Transverse colon (tissue), 4 donors: ENCODE measurements at places on chromosomes 7 and 10.

DNA sequence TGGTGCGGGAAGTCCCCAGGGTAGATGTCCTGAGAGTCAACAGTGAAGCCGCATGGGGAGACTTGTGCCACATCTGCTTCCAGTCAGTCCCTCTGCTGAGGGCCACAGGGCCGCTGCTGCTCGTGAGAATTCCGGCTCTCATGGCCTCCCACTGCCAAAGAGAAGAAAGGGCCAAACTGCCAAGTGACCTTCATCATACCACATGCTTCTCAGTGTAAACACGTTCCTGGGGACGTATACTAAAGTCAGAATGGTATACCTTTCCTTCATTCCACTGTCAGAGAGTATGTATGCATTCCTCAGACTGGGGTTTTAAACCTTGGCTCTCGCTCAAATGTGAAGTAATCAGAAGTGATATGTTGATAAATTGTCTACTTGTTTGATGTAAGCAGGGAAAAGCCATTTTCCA lies 52.8 kb upstream of the SEC61G start:
- DNase-seq = no peak

- DNase-seq = peak; percentile 42
Observed at GRCh38 chr10:12631787-12632562, 282.6 kb downstream of the CAMK1D start.

GRCh38 chr10:42112331-42113157 lies 525.8 kb downstream of the ZNF33B start:
- DNase-seq = no peak

- DNase-seq = peak; percentile 60
Observed at GRCh38 chr7:2566890-2567678, 8.3 kb downstream of the IQCE start.

GRCh38 chr7:113268757-113269156 lies 150.4 kb upstream of the SMIM30 start:
- DNase-seq = no peak

GRCh38 chr7:30178748-30179436 lies 44.1 kb downstream of the MTURN start:
- DNase-seq = no peak

- DNase-seq = no peak
Observed at GRCh38 chr10:44415121-44415520, 30.2 kb upstream of the CXCL12 start.

DNA sequence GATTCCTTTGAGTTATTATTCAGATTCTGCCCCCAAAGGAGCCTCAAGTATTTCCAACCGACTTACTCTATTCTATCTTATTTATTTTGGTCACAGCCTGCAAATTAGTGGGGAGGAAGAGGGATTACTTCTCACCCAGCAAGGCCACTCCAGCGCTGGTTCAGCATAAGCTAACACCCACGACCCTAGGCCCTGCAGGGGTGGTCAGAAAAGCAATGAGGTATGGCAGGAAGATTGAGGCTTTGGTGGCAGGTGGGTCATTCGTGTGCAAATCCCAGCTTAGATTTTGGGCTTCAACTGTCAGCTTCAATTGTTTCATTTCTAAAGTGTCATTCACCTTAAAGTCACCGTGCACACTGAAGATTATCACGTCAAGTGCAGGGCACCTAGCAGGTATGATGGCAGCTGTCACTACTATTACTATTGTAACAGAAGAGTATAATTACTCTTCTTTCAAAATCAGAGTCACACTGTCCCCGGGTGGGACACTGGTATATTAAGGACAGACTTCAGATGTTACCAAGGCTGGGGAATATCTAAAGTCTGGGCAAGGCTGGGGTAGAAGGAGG lies 48.8 kb upstream of the OPTN start:
- no peak for DNase-seq

DNA sequence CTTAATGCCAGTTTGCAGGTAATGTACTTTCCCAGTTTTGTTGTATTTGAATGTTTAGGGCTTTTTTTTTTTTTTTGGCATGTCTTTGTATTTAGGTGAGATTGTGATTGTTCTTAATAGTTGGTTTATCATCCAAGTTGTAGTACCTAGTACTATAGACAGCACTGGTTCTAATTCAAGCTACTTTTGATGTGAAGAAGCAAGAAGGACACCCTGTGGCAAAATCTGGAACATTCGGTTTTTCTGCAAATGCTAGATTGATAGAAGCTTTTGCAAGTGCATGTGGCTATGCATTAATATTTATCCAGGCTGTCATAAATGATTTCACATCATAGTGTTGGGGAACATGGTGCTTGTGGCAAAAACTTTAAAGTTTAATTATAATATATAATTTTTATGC lies 248.9 kb downstream of the FOXP2 start:
- DNase-seq = peak; percentile 8

GRCh38 chr7:129069021-129069420 lies 14.1 kb upstream of the TNPO3 start:
- no peak for DNase-seq

GRCh38 chr7:101373812-101374614 lies 11.3 kb downstream of the COL26A1 start:
- no peak for DNase-seq

DNA sequence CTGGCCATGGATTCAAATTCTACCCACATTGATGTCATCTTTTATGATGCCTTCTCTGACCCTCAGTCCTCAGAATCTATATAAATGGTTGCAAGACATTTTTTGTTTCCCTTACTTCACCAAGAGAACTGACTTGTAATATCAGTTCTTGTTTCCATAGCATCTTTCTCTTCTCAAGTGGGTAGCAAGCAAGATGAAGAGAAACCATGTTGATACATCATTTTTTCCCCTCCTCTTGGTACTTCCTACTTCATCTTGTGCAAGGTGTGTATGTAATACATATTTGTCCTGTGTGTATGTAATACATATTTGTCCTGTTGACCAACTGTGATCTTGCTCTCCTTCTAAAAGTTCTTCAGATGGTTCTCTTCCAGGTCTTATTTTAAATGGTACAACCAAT lies 348.6 kb downstream of the PTEN start:
- DNase-seq = no peak

DNA sequence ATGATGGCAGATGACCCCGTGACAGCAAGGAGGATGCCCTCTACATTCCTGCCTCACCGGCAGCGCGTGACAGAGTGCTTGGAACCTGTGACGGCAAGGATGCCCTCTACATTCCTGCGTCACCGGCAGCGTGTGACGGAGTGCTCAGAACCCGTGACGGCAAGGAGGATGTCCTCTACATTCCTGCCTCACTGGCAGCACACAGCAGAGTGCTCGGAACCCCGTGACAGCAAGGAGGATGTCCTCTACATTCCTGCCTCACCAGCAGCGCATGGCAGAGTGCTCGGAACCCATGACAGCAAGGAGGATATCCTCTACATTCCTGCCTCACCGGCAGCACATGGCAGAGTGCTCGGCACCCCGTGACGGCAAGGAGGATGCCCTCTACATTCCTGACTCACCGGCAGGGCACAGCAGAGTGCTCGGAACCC lies 231.0 kb downstream of the DIP2C start:
- DNase-seq = peak; percentile 28

DNA sequence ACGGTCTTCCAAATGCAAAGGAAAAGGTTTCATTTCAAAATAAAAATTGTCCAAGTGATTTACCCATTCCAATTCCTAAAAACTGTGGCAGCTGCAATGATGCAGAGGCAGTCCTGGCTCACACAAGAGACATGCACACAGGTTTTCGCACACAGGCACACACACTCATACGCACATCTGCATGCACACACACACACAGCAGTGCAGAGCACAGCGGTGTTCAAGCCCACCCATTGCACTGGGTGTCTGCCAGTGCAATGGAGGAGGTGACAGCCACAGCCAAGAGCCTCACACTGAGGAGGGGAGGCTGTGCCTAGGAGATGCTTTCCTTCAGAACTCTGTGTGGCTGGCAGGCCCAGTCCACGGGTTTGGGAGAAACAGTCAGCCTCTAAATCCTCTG lies 123.7 kb downstream of the SLIT1 start:
- no peak for DNase-seq

DNA sequence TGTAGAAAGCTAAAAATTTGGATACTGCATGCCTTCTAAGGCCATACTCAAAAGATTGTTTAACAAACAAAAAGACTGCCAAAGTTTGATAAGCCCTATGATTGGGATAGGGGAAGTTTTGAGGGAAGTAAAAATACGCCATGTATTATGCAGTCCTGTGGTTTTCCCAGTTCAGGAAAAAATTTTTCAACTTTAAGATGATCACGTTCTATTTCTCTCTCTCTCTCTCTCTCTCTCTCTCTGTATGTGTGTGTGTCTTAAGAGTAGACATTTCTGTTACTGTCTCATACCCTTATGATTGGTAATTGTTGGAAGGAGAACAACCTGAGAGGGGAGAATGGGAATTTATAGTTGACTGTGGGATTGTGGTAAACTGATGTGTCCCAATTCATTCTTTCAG lies 69.1 kb upstream of the CYP26C1 start:
- no peak for DNase-seq

DNA sequence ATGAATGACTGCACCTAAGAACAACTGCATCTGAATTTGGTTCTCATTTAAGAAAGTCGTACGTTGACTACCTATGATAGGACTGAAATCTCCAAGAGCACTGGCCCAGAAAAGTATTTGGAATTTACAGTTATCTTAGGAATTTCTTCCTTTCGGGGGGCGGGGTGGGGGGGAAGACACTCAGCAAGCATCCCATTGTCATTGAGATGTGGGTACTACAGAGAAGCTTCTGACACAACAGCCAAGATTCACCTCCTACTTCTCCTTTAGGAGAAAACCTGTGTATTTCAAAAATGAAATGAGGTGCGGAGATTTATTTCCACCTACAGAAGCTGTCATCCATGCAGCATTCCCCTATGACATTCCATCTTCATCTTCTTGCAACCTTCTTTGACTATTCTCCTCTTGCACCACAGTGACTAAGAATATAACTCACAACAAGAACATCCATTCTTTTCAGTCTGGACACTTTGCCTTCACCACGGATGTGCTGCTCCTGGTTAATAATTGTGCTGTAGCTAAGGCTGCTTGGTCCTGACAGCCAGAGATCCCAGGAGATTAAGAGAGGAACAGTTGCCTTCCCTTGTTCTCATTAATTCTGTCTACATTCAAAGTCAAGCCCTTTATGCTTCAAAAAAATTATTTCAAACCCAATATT lies 98.4 kb upstream of the FRMD4A start:
- no peak for DNase-seq

DNA sequence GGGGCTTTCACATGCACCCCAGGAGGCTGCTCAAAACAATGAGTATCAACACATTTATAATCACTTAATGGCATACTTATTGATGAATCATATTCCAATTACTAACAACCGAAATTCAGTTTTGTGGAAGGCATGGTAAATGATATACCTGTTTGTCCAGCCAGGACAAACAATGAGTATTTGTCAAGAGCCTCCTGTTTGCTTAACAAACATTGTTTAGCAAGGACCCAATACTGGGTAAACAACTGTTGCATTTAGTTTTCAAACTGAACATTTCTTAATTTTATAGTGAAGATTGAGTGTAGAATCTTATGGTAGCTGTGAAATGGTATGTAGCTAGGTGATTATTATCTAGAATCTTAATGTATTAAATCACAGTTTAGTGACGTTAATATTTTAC lies 473.7 kb downstream of the ATRNL1 start:
- DNase-seq = no peak

- DNase-seq = peak; percentile 26
Observed at GRCh38 chr7:28069807-28070206, 110.8 kb downstream of the JAZF1 start.

- DNase-seq = no peak
Observed at GRCh38 chr7:44375926-44376342, 50.5 kb upstream of the CAMK2B start.

DNA sequence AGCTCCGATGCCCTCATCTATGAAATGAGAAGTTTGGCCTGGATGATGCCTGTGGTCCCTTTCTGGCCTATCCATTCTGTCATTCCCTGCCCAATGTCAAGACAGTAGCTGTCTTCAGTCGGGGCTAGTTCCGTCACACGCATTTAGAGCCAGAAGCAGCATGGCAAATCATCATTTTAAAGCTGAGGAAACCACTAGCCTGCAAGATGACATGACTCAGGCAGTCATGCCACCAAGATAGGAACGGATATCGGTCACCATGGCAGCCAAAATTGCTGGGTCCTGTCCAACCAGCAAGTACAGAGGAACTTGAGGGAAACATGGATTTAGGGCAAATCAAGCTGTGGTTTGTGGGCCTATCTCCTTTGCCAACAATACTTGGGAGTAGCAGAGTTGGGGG lies 64.5 kb upstream of the MRLN start:
- DNase-seq = no peak

DNA sequence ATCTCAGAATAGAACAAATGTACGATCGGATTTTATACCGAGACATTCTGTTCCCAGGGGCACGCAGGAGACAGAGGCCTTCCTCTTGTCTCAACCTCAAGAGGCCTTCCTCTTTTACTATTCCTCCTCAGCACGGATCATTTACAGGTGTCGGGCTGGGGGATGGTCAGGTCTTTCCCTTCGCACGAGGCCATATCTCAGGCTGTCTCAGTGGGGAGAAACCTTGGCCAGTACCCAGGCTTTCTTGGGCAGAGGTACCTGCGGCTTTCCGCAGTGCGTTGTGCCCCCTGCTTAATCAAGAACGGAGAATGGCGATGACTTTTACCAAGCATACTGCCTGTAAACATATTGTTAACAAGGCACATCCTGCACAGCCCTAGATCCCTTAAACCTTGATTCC lies 44.2 kb downstream of the FANK1 start:
- no peak for DNase-seq

GRCh38 chr7:71633551-71634008 lies 501.6 kb downstream of the GALNT17 start:
- no peak for DNase-seq

DNA sequence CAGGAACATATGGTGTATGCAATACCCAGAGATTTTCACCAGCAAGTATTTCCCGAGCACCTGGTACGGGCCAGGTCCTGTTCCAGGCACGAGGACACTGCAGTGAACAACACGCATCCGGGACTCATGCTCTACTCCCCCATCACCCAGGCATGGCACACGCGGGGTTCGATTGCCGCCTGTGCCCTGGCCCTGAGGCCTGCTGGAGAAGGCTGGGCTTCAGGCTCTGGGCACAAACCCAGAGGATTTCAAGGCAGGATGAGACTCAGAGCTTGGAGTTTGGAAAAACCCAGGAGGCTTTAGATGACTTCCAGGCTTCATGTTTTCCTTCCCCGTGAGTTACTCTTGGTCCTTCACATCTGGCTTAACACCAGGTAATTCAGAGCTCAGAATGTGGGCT lies 143.5 kb downstream of the NEURL1 start:
- no peak for DNase-seq
